ENCODE measurements at places on chromosomes 6 and 20.

DNA sequence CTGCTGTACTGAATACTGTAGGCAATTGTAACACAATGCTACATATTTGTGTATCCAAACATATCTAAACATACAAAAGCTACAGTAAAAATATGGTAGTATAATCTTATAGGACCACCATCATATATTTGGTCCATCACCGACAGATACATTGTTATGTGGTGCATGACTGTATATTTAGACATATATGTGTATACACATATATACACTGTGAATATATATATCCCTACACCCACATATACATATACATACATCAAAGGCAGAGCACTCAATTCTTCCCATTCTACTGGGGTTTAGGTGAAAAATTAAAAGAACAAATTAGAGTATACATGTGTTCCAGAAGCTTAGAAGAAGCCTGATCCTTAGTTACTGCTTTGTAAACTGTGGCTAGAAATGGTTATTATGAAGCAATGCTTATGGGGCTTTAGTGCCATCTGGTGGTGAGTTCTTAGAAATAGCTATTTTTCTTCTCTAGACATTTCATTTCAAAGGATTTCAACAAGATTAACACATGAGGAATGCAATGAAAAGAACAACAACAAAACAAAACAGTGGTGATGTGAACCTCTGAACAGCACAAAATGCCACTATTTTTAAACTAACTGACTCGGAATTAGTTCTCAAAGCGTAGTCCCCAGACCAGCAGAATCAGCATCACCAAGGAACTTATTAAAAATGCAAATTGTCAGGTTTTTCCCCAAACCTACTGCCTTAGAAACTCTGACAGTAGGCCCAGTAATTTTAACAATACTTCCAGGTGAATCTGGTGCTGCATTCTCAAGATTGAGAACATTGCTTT lies 38.0 kb downstream of the PKHD1 start:
- no peak for DNase-seq

GRCh38 chr6:106098383-106099234 lies 12.5 kb downstream of the PRDM1 start:
- DNase-seq = peak; percentile 79

GRCh38 chr6:43719511-43719910 lies 31.9 kb upstream of the MRPS18A start:
- no peak for DNase-seq

GRCh38 chr20:32562495-32562911 lies 22.6 kb downstream of the NOL4L start:
- no peak for DNase-seq

GRCh38 chr20:47974234-47974878 lies 189.1 kb upstream of the SULF2 start:
- DNase-seq = no peak

GRCh38 chr20:53343448-53343847 lies 250.2 kb downstream of the ZNF217 start:
- no peak for DNase-seq

GRCh38 chr6:150456902-150457643 lies 88.3 kb downstream of the IYD start:
- no peak for DNase-seq

GRCh38 chr6:41639809-41640371 lies 1.6 kb downstream of the MDFI start:
- no peak for DNase-seq

GRCh38 chr6:83976037-83976755 lies 57.4 kb upstream of the MRAP2 start:
- no peak for DNase-seq

GRCh38 chr6:46882645-46883044 lies 39.1 kb downstream of the ADGRF5 start:
- no peak for DNase-seq

DNA sequence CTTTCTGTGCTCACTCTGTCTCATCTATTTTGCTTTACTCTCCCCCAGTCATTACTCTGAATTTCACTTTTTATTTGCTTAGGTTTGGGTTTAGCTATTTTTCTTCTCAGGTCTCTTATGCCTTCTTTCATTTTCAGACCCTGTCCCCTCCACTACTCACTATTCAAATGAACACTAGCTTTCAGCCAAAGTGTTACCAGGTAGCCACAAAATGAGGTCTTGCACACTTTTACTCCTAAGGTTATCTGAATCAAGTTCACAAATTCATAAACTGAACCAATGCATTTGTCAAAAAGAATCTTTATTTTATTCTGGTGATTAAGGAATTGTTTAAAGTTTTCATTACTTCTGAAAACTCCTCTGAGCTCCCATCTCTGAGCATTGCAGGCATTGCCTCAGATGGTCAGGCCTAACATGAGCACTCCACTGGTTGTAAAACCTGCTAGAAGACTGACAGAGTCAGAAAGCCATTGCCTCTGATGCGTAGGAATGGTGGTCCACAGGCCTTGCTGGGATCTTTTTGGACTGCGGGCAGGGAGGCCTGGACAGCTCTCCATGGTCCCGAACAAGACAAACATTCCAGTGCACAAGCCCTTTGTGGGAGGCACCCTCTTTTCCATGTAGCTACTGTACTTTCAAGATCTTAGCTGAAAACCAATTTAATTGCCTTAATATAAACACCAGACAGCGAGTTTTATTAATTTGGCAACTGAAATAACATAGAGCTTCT lies 48.5 kb downstream of the FYN start:
- no peak for DNase-seq

Measured in stimulated activated naive CD8-positive, alpha-beta T cell treated with anti-CD3 and anti-CD28 coated beads, Interleukin-15, Interleukin-2, amounts not matched to agents 100 U/mL and 50 U/mL, for 24 hours (primary cell).